ENCODE measurements at places on chromosomes 16 and 17.

DNA sequence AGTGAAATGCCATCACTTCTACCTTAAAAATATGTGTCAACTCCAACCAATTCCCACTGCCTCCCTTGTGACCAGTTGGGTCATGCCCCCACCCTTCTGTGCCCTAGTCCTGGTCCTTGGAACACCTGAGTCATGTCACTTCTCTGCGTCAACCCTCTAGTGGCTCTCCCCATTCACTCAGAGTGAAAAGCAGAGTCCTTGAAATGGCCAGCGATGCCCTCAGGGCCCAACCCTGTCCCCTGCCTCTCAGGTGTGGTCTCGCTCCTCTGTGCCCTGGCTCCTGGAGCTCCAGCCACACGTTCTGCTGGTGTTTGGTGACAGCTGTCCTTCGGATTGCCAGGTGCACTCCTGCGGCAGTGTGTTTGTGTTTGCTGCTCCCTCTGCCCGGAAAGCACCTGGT lies 89.2 kb downstream of the SPECC1 start:
- DNase-seq = no peak

- DNase-seq = no peak
These were observed 361.5 kb downstream of the SNX29 start for GRCh38 chr16:12337871-12338655.

- DNase-seq = no peak
These were observed 334.1 kb upstream of the XYLT1 start for GRCh38 chr16:17804857-17805256.

DNA sequence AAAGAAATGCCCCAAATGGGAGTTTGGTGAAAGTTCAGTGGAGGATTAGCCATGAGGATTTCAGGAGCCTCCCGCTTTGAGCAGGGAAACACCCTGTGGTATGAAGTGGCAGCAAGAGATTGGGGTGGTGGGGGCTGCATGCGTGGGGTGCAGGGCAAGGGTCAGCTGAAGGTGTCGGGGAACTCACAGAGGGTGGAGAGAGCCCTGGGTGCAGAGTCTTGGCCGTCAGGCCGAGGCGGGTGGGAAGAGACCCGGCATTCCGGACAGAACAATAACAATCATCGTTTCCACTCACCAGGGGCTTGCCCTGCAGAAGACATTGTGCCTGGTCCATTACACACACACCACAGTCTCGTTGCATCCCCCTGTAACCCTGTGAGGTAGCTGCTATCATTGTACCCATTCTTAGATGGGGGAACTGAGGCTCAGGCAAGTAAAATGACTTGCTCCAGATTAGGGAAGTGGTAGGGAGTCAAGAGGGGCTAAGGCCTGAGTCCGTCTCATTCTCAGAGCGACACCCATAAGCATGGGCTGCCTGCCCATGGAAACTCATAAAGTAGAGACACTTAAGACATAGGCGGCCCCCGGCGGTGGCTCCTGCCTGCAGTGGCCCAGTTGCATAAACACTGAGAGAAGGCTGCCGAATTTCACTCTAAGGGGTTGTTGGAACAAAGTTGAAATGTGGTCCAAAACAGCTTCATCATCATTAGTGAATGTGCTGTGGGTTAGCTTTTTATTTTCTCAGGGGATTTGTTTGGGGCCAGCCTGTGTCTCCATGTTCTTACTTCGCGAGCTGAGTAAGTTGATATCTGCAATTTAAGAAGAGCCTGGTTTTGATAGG lies 93.3 kb downstream of the CMIP start:
- DNase-seq = no peak

DNA sequence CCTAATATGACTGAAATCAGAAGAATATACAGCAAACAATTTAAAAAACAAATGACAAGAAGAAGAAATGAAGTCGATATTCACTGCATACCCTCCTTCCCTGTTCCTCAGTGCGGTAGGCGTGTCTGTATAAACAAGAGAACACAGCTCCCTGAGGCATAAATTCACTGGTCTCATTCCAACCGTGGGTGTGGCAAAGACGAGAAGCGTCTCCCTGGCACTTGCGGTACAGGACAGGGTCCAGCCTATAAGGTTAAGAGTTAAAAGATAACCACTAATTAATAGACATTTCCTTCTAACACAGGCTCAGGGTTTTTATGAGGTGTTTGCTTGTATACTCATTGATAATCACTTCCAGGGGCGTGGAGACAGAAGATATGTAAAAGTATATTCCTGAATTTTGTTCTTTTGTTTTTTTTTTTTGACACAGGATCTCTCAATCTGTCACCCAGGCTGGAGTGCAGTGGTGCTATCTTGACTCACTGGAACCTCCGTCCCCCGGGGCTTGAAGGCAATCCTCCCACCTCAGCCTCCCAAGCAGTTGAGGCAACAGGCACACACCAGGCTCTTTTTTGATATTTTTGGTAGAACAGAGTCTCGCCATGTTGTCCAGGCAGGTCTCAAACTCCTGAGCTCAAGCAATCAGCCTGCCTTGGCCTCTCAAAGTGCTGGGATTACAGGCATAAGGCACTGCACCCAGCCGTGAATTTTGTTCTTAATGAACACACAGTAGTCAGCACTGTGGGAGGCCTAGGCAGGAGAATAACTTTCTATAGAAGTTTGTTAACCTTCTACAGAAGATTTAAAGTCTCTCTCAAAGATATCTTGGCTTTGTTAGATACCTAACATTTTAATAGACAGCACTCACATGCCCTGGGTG lies 59.1 kb upstream of the CLEC18B start:
- DNase-seq = no peak

- no peak for DNase-seq
These were observed 3.6 kb downstream of the KRT17 start for GRCh38 chr17:41620583-41621434.

DNA sequence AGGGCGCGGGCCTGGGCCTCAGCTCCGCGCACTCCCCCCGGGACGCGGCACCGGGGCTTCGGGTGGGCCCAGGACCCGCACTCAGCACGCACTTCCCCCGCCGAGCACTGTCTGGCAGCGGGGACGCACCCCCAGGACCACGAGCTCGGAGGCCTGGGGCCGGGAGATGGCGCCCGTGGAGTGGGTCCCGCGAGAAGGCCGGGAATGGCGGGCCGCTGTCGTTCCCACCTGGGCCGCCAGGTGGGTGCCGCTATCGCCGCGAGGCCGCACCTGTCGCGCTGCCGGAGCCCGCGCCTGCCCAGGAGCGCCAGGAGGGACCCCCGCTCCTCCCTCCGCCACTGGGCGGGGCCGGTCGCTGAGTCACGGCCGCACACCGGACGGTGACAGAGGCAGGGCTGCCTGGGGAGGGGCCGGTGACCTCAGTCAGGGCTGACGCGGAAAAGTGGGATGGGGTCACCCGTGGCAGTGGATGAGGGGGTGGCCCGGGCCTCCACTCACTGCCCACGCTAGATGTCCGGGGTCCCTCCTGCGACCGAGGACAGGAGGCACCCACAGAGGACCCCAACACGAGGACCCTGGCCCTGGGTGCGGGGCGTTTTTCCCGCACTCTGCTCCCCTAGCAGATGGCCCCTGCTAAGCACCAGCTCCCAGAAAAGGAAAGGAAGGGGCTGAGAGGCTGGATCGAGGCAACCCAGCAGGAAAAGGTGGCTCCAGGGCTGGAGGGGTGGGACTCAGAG lies 6.9 kb upstream of the ACTG1 start:
- DNase-seq = peak; percentile 58

- no peak for DNase-seq
These were observed 44.5 kb upstream of the TBX2 start for GRCh38 chr17:61354895-61355874.

DNA sequence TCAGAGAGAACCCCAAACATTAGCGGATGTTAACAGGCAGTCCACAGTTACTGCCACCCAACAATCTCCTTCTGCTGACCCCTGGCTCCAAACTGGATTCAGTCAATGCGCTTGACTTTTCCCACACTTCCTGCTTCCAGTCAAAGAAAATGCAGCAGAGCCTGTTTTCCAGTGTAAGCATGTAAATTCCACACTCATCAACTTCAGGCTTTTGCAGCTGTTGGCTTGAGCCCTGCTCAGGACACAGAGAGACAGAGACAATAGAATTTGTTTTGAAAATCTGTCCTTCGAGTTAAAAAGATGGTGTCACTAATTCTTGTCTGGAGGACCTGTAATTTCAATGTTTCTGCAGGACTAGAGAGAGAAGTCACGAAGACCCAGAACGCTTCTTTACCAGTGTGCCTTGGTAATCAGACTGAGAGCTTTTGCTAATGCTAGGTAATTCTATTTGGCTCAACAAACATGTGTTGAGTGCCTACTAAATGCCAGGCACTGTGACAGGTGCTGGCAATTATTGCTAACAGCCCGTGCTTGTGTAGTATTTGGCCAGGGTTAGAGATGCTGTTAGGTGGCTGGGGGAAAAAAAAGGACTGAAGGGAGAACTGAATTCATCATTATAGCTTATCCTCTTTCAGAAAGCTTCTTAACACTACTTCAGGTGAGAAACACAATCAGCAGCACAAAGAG lies 32.5 kb downstream of the HOXB1 start:
- DNase-seq = no peak

DNA sequence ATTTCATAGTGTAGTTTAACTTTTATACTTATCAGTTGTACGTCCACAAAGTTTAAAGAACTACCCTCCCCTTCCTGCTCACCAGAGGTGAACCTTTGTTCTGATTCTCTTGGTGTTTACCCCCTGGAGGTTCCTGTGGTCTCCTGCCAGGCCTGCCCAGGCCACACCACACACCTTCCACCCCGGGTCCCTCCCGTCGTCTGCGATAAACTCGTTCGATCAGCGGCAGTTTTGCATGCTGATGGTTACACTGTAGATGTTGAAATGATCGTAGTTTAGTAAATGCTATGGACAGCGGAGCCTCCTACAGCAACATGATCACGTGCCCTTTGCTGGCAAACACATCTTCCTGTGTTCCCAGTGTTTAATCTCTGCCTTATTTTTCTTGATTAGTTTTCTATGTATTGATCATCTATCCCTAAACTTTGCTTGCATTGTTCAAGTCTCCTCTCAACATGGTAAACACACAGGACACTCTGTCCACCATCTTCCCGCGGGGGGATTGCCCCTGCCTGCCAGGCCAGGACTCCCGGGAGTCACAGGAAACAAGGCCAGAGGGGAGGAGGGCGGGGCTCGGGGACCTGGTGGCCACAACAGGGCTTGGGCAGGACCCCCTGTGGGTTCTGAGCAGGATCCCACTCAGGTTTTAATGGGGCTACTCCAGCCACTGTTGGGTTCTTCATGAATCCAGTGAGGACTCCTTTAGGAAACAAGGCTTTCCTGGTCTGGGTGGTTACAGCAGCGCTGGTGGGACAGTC lies 2.8 kb upstream of the ACSF3 start:
- no peak for DNase-seq

All from effector CD8-positive, alpha-beta T cell (primary cell).